Activated CD8-positive, alpha-beta memory T cell treated with anti-CD3 and anti-CD28 coated beads for 1 hour (primary cell): ENCODE measurements at places on chromosomes 12 and 14.

DNA sequence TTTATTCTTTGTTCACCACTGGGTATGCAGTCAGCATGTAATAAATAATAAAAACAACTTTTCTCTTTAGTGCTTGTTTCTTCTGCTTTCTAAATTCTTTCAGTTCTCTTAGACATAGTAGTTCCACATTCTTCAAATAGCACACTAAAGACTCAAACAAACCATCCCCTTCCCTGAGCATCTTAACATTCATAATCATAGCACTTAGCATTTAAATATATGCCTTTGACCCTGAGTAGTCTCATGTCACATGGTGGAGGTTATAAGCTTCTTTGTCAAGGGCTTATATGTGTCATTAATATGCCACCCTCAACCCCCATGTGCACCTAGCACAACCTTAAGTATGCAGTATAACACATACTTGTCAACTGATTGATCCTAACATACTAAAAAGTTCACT lies 212.7 kb downstream of the PHLDA1 start:
- no peak for DNase-seq

DNA sequence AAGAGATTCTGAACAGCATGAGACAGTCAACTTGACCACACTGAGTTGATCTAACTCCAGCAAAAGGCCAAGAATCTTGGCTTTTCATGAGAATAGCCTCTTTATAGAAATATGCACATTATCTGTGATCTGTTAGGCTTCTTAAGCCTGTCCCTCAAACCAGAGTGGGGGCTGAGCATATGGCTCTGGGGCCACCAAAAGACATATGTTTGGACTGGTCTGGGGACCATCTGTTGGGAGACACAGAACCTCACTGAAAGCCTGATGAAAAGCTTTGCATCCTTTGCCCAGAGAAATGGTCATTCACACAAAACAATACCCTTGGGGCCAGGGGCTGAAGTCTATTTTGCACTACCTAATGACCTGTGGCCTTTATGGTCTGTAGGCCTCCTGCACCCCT lies 165.3 kb upstream of the PRMT8 start:
- DNase-seq, result no peak

GRCh38 chr12:47783024-47783755 lies 10.2 kb downstream of the SLC48A1 start:
- DNase-seq, result no peak

DNA sequence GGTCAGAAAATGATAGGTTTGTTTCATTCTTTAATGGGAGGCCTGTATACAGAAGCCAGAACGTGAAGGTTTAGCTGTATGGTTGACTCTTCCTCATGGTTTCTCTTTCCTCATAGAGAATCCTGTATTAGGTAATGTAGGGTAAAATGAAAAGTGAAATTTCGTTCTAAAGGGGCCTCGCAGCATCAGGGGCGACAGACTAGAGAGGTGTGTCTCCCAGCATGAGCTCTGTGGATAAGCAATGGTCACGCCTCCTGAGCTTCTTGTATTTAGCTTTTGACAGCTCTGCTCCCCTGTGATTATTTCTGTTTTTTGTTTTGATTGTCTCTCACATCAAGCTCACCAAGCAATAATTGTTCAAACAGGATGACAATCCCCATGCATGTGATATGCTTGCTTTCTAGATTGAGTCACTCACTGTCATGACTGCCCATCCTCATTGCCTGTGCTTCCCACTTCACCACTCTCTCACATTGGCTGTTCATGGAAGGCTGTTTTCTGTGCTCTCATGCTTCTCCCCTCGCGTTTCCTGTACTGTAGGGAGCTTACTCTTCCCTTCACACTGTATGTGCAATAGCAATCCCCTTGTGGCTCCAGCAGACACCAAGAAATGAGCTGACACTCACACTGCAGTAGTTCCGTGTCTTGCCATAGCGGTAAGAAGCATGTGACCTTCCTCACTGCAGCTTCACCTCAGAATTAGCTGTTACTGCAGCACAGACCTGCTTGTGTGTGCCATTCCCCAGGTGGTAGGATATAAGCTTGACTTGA lies 44.0 kb downstream of the RAD52 start:
- no peak for DNase-seq

- DNase-seq, result no peak
Measured at GRCh38 chr14:100777818-100778525, 47.9 kb upstream of the MEG3 start.

GRCh38 chr14:60681271-60681670 lies 32.0 kb upstream of the SIX1 start:
- no peak for DNase-seq

- no peak for DNase-seq
Measured at GRCh38 chr14:59282378-59282765, 93.9 kb downstream of the DAAM1 start.

DNA sequence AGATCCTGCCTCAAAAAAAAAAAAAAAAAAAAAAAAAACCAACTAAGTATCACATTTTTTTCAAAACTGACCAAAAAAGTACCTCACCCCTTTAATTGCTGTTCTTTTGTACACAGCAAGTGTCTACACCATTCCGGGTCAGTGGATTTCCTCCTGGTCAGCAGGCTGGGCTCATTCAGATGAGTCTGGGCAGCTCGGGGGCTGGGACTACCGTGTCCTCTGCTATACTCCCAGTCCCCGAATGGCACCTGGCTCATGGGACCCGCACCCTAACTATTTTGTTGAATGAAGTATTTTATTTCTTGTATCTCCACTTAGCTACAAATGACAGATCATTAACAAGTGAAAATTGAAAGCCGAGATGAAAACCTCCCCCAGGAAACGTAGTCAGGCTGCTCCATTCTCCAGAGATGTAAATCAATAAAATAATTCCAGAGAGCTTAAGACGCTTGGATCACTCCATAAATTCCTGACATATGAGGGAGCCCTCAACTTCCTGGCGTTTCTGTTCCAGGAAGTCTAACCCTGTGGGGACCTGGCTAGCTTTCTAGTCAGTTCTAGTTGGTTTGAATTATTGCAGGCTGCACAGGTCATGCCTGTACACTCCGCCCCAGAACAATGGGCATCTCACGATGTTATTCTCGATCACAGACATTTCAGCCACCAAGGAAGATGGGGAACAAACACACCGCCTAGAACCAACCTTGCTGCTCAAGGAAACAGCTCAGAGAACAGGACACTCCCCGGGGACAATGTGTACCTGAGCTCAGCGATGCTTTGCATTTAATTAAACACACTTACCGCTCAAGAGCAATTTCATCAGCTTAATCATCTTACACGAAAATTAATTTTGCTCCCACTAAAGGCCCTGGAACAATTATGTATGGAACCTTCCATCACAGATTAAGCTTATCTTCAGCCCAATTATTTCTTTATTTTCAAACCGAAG lies 76.3 kb downstream of the RIMBP2 start:
- no peak for DNase-seq

DNA sequence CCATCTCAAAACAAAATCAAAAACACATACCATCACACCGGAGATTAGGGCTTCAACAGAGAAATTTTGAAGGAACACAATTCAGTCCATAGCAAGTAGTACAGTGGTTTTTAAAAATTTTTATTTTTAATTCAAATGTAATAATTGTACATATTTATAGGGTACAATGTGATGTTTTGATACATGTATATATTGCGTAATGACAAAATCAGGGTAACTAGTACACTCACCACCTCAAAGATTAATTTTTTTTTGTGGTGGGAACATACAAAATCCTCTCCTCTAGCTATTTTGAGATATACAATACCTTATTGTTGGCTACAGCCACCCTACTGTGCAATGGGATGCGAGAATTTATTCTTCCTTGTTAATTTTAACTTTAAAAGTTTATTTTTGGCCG lies 26.0 kb upstream of the ETFBKMT start:
- DNase-seq, result no peak

GRCh38 chr14:26761532-26761931 lies 163.7 kb upstream of the NOVA1 start:
- no peak for DNase-seq

DNA sequence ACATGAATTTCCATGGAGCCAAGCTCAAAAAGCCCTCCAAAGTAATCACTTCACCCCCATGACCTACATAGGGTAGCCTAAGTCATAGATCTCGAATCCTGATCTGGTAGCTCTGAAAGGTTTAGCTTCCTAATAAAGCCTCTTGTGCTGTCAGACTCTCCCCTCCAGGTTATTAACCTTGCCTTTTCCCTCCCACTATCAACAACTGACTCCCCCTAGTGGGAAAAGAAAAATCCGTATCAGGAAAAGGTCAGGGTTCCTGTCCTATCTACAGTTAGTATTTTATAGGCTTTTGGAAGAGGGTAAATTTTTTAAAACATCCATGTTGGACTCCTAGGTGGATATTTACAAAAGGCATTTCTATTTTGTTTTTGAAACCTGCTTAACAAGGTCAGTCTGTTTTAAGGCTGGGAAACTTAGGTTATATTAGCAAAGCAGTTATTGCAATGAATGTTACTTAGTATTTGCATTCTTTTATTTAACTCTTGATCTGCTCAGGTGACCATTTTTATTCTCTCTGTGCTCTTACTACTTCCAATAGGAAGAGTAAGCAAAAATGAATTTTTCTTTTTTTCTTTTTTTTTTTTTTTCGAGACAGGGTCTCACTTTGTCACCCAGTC lies 8.0 kb downstream of the YY1 start:
- no peak for DNase-seq

DNA sequence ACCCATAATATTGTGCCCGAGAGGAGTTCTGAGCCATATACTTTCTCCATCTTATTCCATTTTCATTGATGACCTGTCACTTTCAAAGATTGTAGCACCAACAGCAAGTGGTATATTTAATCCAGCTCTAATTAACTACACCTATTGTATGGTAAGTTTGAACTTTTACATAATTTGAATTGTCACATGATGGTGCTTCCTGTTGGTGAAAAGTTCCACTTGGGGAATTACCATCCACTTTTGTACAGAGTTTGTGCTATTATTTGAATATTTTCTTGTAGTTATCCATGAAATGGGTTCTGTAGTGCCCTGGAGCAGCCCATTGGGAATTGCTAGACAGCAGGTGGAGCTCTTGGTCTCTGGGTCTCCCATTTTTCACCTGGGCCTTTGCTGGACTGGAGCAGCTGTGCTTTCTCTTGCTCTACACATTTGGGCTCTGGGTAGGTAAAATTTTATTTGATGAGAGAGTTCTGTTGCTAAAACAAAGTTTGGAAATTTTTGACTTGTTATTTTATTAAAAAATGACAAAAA lies 3.0 kb downstream of the SMCO3 start:
- DNase-seq, result no peak

DNA sequence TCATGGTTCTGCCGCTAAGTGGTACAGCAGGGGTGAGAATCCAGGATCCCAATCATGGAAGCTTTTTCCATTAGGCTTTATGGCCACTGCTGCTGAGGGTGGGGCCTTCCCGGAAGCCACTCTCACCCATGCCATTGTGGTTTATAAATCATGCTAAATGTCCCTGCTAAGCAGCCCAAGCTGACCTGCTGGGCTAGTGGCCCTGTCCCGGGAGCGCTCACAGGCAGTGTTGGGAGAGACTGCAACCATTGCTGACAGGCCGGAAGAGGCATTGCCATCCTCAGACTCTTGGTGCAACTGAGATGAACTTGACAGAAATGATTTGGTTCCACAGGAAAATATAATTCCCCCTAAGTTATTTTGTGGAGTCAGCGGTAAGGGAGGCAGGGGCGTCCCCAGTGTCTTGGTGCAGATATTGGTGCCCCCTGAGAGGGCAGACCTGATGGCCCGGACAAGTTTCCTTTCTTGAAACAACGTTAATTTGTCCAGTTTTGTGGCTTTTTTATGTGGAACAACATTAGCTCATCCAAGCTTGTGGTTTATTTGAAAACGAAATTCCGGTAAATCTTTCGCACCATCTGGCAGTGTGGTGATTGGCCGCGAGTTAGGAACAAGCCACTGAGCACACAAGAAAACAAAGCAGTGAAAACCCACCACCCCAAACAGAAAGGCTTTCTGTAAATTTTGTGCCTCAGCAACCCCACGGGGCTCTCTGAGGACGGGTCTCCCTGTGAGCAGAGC lies 82.3 kb downstream of the SSPN start:
- DNase-seq, result no peak

- no peak for DNase-seq
Measured at GRCh38 chr14:75645056-75645455, 15.6 kb downstream of the ERG28 start.

DNA sequence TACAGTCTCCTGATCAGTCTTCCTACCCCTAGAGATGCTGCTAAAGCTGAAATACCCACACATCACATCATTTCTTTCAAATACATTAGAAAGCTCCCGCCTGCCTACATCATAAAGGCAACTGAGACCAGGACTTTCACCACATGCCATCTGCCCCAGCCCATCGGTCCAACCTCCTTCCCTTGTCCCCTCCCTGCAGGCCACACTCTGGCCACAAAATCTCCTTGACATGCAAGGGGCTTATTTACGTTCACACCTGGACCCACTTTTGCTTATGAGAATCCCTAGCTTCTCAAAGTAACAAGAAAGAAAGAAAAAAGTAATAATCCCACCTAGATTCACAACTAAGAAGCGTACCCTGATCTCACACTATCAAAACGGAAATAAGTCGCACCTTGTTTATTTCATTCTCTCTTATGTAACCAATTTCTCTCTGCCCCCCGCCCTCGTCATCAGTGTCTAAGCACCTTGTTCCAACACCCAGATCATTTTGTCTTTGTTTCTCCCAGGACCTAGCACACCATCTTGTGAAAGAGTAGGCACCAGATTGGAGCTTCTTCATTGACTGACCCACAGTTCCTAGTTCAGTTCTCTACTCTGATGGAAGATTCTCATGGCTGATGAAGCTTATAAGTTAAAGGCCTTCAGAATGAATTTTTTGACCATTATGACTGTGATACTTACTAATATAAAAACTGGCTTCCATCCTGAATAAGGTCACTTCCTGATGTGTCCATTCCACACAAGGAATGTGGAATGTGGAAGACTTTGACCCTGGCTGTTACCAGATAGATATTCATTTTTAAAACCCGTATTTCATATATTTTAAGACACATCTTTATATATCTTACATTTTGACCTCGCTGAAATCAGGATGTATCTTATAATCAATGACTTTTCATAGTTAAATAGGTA lies 7.7 kb downstream of the WSB2 start:
- DNase-seq, result no peak

DNA sequence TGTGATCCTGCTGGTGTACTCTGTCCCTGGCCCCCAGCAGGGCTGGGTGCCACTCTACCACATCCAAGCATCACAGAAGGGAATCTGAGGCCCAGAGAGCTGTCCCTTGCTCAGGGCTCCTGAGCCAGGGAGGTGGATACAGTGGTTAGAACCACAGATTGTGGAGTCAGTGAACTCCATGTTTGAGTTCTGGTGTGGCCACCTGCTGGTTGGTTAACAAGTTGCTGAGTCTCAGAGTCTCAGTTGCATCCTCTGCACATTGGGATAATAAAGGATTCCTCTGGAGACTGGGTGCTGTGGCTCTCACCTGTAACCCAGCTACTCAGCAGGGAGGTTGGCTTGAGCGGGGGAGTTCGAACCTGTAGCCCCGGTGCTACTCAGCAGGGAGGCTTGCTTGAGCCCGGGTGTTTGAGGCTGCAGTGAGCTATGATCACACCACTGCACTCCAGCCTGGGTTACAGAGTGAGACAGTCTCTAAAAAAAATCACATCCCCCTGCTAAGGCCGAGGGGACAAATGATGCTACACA lies 39.4 kb downstream of the MVK start:
- DNase-seq, result no peak

- DNase-seq, result peak; percentile 27
Measured at GRCh38 chr14:104708606-104709268, 15.3 kb upstream of the ADSS1 start.

- peak; percentile 75 for DNase-seq
Measured at GRCh38 chr12:121209624-121210572, at the start of gene P2RX4. P2RX4 (plus strand) TSS chr12:121210129; CDS start chr12:121210165, 36 bp downstream.
